Stimulated activated CD4-positive, alpha-beta T cell treated with anti-CD3 and anti-CD28 coated beads, Interleukin-4, amount 100 ng/mL, for 4 hours (primary cell): ENCODE measurements at places on chromosomes 1 and 21.
A peak's percentile ranks its signal among the peaks of the same experiment; 100 is the strongest.

DNA sequence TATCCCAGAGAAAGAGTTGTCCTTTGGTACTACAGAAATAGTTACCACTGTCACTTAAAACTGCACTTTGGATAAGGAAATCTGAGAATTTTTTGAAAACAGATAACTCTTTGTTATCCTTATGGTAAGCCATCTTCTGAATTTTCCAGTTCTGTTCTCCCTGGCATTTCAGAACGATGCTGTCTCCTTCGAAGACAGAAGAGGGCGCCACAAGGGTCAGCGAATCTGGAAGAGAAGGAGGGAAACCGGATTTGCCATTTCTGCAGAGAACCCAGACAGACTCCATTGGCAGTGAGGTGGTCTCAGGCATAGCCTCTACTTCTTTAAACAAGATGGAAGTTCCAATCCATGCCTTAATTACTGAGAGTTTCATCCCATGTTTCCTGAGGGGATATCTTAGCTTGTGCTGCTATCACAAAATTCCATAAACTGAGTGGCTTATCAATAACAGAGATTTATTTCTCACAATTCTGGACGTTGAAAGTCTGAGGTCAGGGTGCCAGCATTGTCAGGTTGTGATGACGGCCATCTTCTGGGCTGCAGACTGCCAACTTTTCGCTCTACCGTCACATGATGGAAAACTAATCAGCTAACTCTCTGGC is 6.4 kb downstream of the FCRL2 start:
- no peak for DNase-seq

- DNase-seq = no peak
These were observed 70.6 kb upstream of the ZBTB18 start for GRCh38 chr1:243980471-243980870.

GRCh38 chr1:32240140-32240951 is 6.7 kb upstream of the FAM167B start:
- DNase-seq = peak; percentile 45

GRCh38 chr1:228837817-228838716 is 102.8 kb downstream of the RHOU start:
- no peak for DNase-seq

GRCh38 chr1:87165177-87165576 is 163.5 kb upstream of the LMO4 start:
- DNase-seq = no peak

GRCh38 chr1:91889717-91890459 is 3.9 kb upstream of the TGFBR3 start:
- DNase-seq = no peak

- no peak for DNase-seq
These were observed 61.2 kb upstream of the DPH5 start for GRCh38 chr1:101086783-101087182.

GRCh38 chr1:3633344-3634058 is 8.7 kb downstream of the TPRG1L start:
- no peak for DNase-seq

DNA sequence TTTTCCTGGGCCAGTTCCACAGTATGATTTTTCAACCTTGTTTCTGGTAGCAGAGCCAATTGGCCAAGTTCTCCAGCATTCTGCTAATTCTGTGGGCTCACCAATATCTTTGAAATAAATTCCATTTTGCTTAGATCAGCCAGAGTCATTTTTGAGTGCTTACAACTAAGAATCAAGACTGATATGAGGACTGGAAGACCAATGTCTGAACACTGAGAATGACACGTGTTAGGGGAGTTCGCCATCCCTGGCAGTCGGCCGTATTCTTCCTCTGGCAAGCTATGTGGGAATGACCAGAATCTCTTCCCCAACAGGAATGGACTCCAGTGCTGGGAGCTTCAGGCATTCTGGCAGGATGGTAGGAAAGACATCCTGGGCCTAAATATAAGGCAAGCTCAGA is 4.9 kb upstream of the TENT5C start:
- DNase-seq = no peak

- no peak for DNase-seq
These were observed 208.7 kb downstream of the PTPRU start for GRCh38 chr1:29444782-29445729.

DNA sequence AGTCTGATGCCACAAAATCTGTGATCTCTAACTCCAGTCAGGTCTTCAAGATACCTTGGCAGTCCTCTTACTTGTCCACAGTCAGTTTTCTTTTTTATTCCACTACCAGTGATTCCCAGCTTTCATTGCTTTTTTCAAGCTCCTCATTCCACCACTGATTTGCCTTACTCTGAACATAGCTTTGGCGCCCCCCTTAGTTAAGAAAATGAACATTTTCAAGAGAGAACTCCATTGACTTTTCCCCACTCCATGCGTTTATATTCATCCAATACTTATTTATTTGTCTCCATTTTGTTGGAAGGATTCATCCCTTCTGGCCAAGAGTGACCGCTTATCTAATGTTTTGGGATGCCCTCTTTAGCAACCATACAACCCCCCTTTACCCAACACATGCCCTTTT is 33.9 kb upstream of the IPO9 start:
- DNase-seq = no peak

DNA sequence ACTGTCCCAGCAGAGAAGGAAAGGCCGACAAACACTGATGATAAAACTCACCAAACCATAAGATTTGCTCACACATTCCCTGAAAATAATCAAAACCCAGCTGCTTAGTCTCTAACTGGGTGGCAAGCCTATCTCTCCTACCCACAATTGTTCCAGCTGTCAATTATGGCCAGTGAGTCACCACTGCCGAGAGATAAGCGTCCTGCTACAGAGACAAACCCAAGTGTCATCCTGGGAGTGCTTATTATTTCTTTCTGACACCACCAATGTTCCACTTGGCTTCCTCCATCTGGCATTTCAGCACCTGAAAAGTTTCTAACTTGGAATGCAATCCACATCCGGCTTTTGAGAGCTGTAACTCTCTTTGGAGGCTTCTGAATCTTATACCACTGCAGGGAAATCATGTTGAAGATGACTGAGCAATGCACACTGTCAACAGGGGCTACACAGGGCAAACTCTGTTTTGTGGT is 51.5 kb upstream of the VAV3 start:
- DNase-seq = no peak
